ENCODE measurements at places on chromosomes 7 and 10.

- peak; percentile 72 for DNase-seq
These were observed 26.6 kb upstream of the ASCC1 start for GRCh38 chr10:72242675-72243074.

DNA sequence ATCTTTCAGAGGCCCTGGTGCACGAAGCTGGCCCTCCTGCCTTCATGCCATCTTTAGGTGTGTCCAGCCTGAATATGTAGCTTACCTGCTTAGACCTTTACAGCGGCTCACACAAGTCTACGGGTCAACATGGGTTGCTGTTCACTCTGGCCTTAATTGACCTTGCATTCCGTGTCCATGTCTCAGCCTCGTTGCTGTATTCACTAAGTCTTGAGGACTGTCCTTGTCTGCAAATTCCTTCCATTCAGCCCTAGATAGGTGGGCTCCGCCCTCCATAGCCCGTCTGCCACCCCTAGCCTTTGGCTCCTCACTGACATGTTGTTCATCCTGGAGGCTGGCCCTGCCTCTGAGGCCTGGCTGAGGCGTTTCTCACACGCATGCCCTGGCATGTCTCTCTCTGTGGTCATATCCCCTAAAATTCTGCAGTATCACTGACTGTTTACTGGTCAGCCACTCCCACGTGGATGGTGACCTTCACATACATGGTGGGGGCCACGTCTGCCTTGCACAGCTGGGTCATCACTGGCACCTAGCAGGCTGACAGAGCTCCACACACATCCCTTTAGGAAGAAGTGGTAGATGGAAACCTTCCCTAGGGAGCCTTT lies 394.1 kb upstream of the MKI67 start:
- DNase-seq: no peak

DNA sequence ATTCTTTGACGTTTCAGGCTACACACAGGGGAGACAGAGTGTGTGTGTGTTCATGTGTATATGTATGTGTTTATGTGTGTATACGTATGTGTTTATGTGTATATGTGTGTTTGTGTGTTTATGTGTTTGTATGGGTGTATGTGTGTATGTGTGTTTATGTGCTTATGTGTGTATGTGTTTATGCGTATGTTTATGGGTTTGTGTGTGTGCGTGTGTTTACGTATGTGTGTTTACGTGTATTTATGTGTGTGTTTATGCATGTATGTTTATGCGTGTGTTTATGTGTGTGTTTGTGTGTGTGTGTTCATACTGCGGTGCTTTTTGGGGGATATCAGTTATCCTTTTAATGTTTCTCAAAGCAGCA lies 39.2 kb upstream of the CNPY1 start:
- no peak for DNase-seq

- DNase-seq: no peak
These were observed 283.2 kb upstream of the CELF2 start for GRCh38 chr10:10734356-10735064.

GRCh38 chr10:97412891-97413304 lies 11.8 kb upstream of the RRP12 start:
- DNase-seq: no peak

GRCh38 chr10:47449102-47449978 lies 34.6 kb downstream of the ANXA8 start:
- DNase-seq: no peak

DNA sequence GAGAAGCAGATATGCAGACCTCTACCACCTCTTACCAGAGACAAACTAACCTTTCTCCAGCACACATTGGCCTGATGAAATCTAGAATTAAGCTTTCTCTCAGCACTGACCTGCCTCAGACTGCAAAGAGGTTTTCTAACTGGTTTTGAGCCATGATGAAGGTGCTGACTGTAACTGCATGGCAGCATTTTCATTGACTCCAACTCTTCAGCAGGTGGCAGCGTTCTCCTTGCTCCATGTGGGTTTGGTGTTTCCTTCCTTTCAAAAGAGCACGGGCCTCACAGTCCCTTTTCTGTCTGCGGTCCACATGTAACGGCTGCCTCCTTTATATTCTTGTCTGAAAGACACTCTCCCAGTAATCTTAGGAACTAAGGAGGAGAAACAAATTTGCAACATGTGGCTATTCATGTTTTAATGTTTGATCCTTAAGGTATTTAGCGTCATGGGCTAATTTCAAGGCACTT lies 12.6 kb downstream of the KLLN start:
- peak; percentile 76 for DNase-seq

DNA sequence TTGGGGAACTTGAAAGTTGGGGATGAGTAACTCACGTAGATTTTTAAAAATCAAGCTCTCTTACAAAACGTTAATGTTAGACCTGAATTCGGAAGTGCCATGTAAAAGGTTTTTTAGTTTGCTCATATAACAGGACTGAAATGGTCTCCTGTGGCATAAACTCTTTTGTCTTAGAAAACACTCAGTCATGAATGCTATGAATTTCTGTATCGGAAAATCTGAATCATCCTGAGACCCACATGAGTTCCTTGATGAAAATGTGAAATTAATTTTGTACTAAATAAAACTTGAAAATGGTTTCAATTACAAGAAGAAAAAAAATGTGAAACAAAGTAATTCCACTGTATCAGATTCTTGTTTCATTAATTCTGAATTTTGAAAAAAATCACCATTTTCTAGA lies 134.8 kb upstream of the BMPER start:
- no peak for DNase-seq

DNA sequence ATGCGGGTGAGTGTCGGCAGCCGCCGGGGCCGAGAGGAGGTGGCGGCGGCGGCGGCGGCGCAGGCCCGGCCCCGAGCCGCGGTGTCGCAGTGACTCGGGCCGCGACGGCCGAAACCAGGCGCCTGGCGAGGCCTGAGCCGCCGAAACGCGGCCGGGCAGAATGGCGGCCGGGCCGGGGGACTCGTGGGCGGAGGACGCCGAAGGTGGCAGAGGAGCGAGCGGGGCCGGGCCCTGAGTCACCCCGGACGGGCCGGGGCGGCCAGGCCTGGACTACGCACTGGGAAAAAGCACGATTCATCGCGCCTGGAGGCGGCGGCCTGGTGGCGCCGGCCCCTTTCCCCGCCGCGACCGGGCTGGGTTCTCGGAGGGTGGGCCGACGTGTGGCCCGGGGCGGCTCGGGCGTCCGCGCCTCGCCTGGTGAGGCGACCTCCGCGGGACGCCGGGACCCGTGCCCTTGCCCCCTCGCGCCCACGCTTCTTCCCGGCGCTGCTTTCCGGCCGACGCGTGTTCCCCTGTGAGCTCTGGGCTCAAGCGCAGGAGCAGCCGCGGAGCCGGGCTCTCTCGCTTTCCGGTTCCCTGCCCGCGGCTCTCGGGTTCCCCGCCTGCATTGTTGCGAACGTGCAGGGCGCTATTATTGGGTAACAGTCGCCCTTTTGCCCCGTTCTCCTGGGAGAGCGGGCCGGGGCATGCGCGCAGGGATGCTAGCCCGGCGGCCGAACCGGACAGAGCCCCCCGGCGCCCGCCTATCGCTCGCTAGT lies 500 bp downstream of the CUL1 start:
- peak; percentile 56 for DNase-seq

DNA sequence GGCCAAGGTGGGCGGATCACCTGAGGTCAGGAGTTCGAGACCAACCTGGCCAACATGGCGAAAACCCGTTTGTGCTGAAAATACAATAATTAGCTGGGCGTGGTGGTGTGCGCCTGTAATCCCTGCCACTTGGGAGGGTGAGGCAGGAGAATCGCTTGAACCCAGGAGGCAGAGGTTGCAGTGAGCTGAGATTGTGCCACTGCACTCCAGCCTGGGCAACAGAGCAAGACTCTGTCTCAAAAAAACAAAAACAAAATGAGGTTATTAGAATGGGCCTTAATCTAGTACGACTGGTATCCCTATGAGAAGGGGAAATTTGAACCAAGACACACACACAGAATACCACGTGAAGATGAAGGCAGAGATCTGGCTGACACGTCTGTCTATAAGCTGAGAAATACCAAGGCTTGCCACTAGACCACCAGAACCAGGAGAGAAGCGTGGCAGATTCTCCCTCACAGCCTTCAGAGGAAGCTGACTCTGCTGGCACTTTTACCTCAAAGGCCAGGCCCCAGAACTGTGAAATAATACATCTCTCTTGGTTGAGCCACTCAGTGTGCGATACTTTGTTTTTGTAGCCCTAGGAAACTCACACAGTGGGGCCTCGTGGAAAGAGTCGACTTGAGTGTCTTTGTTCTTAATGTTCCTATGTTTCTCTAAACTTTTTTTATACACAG lies 59.6 kb downstream of the TMEM209 start:
- no peak for DNase-seq

GRCh38 chr10:117499248-117500105 lies 43.1 kb upstream of the EMX2 start:
- peak; percentile 3 for DNase-seq

DNA sequence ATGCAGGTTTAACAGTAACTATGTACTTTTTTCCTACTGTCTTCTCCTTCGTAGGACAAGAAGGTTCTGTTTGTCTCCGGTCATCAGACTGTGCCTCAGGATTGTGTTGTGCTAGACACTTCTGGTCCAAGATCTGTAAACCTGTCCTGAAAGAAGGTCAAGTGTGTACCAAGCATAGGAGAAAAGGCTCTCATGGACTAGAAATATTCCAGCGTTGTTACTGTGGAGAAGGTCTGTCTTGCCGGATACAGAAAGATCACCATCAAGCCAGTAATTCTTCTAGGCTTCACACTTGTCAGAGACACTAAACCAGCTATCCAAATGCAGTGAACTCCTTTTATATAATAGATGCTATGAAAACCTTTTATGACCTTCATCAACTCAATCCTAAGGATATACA lies 2.4 kb downstream of the DKK1 start:
- no peak for DNase-seq

DNA sequence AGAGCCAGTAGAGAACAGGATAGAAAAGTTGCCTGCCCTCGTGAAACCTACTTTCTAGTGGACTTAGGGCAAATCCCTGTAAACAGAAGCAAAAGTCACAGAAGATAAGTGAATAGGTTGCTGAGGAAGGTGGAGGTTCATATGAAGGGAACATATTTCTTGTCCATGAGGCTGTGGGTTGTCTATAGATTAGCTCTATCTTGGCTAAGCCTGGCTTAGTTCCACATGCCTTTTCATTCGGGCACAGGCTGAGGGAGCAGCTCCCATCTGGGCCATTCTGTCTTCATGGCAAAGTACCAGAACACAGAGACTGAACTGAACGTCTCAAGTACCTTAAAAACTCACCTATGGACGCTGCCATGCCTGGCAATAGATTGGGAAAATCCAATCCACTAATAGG lies 45.3 kb downstream of the BZW2 start:
- DNase-seq: no peak

GRCh38 chr10:3425716-3426115 lies 253.1 kb upstream of the PITRM1 start:
- DNase-seq: no peak
